B cell (primary cell): ENCODE measurements at places on chromosomes 1 and 21. TPM values are rescaled to one million over a fixed set of nuclear protein-coding genes. Genes with fewer than 3 reads are reported as not detected.

Gene ARMH1
- total RNA-seq = 10.2 and 11.4 TPM in 2 replicates

Gene LCE2A
- total RNA-seq = not detected in 2 replicates

Gene CFHR1
- not detected in 2 replicates for total RNA-seq

Gene GPA33
- 0.34 and 0.91 TPM in 2 replicates for total RNA-seq

Gene FAM177B
- total RNA-seq = 19.6 and 19.9 TPM in 2 replicates

Gene MARK1
- total RNA-seq = 3.8 and 3.9 TPM in 2 replicates

Gene TNFSF18
- total RNA-seq = not detected in 2 replicates

Gene HEYL
- total RNA-seq = 0.10 and 0.12 TPM in 2 replicates

Gene KRTAP7-1
- not detected in 2 replicates for total RNA-seq

Gene VN1R5
- total RNA-seq = not detected in 2 replicates

DNA sequence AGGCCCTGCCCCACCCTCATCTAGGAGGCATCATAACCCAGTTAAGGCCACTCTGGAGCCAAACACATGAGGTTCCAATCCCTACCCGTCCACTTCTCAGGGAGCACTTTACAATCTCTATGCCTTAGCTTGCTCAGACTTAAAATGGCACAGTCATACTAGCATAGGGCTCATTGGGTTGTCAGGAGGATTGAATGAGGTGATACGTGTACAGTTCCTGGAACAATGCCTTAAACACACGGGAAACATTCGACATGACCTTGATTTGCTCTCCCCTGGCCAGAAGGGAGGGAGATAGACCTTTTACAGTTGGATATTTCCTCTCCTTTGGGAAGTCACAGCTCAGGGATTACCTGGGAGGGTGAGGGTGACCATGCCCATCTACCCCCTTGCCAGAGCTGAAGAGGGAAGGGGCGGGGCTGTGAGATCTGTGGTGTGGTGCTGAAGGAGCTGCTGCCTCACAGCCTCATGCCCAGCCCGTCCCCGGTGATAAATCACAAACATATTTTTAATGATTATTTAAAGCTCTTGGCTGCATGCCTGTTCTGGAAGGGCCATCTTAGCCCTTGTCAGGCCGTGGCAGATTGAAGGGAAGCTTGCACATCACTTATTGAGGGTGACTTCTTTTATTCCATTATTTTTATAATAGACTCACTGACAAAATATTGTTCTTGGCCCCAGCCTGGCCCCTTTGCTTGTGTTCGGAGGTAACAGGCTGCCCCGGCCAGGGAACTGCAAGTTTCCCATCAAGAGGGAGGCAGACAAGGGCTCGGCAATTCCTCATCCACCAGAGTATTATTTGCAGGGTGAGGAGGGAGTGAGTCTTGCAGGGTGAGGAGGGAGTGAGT, 83.4 kb downstream of the FOXD2 start:
- no peak for DNase-seq

DNA sequence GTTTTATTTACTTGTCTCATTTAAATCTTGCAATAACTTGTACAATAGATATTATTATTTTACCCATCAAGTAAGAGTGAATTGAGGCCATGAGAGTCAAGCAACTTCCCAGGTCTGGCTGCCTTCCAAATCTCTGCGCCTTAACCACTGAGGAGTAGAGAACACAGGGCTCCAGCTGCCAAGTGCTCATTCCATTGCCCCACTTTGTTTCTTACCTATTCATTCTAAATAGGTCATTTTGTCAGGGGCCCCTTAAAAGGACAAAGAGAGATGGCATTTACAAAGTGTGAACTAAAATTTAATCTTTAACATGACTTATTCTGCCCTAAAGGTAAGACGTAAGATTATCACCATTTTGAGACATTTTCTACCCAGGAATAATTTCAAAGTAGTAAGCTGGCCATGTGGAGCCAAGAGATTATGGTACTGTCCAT, 3.5 kb downstream of the PPP1R15B start:
- no peak for DNase-seq

- DNase-seq = no peak
Measured at GRCh38 chr1:198850196-198850595, 211.4 kb downstream of the PTPRC start.

DNA sequence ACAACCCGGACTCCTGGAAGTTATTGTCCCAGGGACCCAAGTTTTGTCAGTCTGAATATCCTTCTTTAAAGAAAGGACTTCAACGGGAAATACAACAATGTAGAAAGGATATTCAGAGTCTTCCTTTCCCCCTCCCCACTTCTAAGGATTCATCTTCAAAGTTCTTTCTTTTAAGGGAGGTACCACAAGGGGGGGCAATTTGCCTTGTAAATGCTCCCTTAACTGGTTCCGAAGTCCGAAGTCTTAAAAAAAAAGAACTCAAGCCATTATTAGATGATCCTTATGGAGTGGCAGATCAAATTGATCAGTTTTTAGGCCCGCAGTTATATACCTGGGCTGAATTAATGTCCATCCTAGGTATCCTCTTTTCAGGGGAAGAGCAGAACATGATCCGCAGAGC, 47.0 kb downstream of the SERINC2 start:
- no peak for DNase-seq

- no peak for DNase-seq
Measured at GRCh38 chr1:169121146-169121923, 14.8 kb downstream of the ATP1B1 start.

GRCh38 chr1:12604114-12604874, 13.7 kb downstream of the DHRS3 start:
- DNase-seq = no peak

GRCh38 chr1:27624467-27625178, 10.4 kb downstream of the FGR start:
- no peak for DNase-seq

DNA sequence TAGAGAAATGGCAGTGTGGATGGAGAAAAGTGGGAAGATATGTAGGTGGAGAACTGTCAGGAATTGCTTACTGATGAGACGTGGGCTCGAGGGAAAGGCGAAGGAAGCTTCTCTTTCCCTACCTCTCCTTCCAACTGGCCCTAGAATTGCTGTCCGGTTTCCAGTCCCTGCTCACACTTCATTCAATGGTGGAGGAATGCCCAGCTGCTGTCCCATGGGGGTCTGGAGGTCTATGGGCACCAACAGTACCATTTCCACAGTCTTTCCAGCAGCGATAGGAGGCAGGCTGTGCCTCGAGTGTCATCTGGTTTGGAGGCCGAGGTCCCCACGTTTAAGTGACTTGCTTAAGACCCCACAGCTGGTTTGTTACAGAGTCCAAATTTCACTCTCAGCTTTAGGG, 31.5 kb upstream of the CD1D start:
- DNase-seq = peak; percentile 24

GRCh38 chr1:246776923-246777322, 52.7 kb downstream of the SCCPDH start:
- no peak for DNase-seq

DNA sequence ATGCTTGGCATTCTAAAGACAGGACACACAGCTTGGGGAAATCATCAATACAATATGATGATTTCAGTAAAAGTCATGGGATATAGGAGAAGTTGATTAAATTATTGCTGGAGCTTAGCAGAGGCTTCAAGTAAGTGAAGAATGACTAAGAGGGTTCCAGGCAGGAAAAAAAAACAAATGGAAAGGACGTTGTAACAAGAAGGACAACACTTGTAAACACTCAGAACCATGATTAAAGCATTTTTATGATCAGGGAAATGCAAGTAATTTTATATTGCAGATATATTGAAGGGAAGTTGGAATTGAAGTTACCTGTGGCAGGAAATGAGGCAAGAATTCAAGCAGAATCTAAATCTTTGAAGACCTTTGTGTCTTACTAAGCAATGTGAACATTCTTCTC, 602.7 kb upstream of the NEGR1 start:
- DNase-seq = no peak

DNA sequence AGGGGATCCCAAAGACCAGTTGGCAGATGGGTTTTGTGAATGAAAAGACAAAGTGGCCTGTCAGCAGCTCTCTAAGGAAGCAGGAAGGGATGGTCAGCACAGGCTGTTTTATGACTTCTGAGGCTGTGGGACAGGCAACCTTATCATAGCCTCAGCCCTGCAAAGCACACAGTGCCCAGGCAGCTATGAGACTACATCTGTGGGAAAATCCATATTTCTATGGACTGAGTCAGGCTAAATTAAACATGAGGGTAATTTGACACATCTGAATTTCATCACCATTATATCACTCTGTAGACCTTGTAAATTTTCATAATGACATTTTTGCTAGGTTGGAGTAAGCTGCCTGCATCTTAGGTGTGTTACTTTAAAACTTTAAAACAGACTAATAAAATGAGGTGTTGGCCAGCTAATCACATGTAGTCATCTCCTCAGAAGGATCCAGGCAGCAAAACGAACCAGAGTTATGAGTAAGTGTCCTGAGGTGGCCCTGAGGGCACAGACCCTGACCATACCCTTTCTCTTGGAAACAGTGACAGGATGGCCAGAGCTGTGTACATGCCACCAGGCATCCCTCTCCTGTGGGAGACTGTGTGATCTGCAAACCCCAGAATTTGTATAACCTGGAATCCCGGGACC, 14.6 kb downstream of the NGF start:
- no peak for DNase-seq

GRCh38 chr1:110288111-110288510, 51.1 kb upstream of the RBM15 start:
- DNase-seq = no peak

DNA sequence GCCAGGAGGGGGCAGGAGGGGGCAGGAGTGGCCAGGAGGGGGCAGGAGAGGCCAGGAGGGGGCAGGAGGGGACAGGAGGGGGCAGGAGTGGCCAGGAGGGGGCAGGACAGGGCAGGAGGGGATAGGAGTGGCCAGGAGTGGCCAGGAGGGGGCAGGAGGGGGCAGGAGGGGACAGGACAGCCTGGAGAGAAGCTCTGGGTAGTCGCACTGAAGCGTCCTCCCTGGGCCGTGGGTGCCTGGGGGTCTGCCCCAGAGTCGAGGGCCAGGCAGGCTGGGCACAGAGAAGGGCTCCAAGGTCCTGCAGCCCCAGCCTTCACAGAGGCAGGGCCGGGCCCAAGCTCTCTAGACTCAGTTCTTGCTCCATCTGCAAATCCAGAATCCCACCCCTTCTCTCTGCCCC, 22.9 kb downstream of the MEGF6 start:
- no peak for DNase-seq
